ENCODE measurements at places on chromosomes 1 and 21.

- no peak for DNase-seq
These were observed 347.9 kb downstream of the ZP4 start for GRCh38 chr1:237542525-237543418.

GRCh38 chr1:42752284-42752683, 12.2 kb upstream of the CLDN19 start:
- DNase-seq, result no peak

DNA sequence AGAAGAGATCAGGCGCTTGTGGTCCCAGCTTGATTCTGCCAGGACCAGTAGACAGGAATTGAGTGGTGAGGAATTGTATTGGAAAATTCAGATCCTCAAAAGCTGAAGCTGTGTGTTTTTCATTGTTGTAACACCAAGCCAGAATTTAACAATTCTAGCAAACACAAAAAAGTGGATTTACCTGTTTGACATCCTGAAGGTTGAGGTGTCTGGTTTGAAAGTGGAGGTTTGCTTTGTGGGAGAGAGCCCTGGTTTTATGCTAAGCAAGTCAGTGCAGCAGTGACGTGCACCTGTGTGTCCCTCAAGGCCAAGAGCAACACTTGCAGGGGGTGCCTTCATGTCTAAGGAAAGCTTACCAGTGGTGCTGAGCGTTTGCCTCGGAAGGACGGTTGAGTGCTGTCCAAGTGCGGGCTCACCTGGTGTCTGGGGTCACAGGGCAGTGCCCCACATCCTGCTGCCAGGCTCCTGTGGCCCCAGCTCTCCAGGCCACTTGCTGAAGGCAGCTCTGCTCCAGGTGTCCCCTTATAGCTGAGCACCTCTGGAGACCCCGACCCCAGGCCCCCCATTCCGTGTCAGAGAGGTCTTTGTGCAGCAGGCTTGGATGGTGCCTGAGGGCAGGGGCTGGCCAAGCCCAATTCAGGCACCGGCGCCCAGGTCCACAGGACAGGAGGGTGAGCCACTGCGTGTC, 27.7 kb downstream of the PCNT start:
- no peak for DNase-seq

GRCh38 chr1:86377341-86377740, 18.8 kb downstream of the ODF2L start:
- DNase-seq, result no peak

- no peak for DNase-seq
These were observed 71.0 kb downstream of the EVI5 start for GRCh38 chr1:92713939-92714338.

- no peak for DNase-seq
These were observed 15.0 kb downstream of the BATF3 start for GRCh38 chr1:212684521-212685090.

DNA sequence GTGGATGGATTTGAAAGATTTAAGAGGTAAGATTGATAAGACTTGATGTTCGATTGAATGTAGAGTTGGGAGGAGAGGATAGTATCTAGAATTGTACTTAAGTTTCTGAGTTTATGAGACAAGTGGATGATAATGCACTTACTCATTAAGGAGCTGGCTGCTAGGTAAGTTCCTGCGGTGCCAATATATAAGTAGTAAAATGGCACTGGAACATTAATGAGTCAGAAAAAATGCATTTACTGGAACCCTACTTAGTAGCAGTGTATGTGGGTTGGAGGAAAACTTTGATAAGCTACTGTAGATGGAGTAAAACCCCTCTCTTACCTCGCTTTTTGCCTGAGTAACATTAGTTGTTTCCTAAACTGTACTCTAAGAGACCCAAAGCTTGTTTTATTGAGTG, 68.2 kb downstream of the ZFYVE9 start:
- DNase-seq, result no peak

DNA sequence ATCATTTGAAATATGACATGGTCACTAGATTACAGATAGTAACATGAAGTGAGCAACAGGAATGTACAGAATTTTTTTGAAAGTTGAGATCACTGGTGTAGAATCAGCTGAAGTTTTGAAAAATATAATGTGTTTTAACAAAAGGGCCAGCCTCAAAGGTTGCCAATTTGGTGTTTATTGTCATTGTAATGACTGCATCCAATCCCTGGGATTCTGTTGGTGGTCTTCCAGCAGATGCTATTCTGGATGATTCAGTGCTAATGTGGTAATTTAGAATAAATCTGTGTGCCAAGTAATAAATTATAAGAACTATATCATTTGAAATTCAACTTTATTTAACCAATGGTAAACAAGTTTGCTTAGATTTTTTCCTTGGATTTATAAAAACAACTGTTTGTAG, 436.4 kb upstream of the PKN2 start:
- no peak for DNase-seq

- no peak for DNase-seq
These were observed 18.5 kb upstream of the SEMA4A start for GRCh38 chr1:156134716-156135435.

GRCh38 chr1:51270751-51271150, 34.7 kb downstream of the RNF11 start:
- no peak for DNase-seq

DNA sequence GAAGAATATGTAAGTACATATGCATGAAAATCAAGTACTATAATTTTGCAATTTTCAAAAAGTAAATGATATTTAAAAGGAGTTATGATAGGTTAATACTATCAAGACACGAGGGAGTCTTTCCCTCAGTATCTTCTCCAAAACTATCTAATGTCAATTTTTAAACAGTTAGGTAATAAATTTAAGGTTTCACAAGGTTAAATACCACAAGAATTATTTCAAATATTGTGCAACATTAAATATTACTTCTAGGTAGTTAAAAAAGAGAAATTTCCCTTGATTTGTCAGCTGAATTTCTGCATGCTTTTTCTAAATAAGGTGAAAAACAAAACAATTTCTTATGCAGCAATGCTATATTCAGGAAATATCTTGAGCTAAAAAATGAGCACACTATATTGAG, 3.5 kb downstream of the CFHR5 start:
- no peak for DNase-seq

DNA sequence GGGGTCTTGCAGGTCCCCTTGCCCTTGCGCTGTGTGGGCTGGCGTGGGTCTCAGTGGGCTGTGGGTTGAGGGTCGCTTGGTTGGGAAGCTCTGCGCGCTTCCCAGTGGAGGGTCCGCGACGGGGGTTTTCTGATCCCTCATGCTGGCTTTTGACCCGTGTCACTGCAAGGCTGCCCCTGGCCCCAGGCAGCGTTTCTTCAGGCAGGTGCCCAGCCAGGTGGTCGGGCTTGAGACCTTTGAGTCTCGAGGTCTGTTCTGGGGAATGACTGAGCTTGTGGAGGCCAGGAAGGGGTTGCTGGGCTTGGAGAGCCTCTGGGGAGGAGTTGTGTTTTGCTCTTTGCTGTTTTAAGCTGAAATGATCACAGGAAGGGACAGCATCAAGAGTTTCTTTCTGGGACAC, 5.3 kb downstream of the SKI start:
- no peak for DNase-seq

All from stimulated activated CD4-positive, alpha-beta T cell treated with anti-CD3 and anti-CD28 coated beads, Interleukin-12 subunit alpha, Interleukin-12 subunit beta, amount 100 ng/mL, for 4 hours (primary cell).